AG09319 (cell line): ENCODE measurements at places on chromosomes 2 and 18.
A peak's percentile ranks its signal among the peaks of the same experiment; 100 is the strongest.

GRCh38 chr2:111227716-111228141 is 107.0 kb downstream of the BCL2L11 start:
- DNase-seq = peak; percentile 24

DNA sequence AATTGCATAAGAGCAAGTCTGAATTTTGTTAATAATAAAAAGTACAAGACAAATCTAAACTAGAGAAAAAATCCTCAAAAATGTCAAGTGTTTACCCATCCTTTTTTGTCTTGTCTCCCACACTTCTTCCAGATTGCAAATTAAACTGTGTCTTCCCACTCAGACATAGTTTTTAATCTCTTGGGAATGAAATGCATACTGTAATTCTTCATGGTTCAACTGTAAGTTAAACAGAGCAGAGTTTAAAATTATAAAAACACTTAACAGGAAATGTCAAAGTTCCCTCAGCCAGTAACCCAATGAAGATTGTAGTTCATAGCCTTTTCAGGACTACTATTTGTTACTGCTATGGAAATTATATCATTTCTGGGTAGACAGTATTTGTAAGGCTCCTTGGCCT is 171.8 kb downstream of the UBE2E3 start:
- no peak for DNase-seq

- no peak for DNase-seq
Measured at GRCh38 chr2:73969356-73969755, 15.4 kb upstream of the TET3 start.

DNA sequence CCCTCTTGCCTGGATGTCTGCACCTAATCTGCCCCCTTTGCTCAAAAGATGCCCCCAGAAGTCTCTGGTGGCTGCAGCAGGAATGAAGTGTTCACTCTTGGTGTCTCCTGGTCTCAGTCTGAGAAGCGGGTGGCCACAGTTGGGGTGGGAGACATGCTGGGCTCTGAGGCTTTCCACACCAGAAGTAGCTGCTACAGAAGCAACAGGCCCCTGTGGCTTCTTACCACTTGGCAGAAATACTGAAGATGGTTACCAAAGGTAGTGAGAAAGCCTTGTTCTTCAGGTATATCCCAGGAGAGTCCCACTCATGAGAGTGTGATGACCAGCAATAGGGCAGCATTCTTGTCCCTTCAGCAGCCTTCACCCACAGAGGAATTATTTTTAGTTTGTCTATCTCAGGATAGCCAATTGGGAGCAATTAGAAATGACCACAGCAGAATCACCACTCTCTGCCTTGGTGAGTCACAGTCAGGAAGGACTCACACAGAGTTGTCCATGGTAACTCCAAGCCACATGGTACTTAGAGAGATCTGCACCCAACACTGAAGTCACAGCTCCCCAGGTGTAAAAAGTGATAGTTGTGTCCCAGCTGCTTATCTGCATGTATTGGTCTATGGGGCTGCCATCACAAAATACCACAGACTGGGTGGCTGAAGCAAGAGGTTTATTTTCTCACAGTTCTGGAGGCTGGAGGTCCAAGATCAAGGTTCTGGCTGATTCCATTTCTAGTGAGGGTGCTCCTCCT is 169.8 kb upstream of the ID2 start:
- no peak for DNase-seq

- DNase-seq = no peak
Measured at GRCh38 chr2:180456801-180457200, 449.7 kb upstream of the CWC22 start.

GRCh38 chr2:147002256-147002655 is 842.6 kb upstream of the ACVR2A start:
- no peak for DNase-seq

GRCh38 chr2:126115975-126116374 is 540.0 kb upstream of the GYPC start:
- DNase-seq = no peak

- no peak for DNase-seq
Measured at GRCh38 chr18:66168685-66169235, 417.9 kb downstream of the CDH7 start.
